Activated naive CD8-positive, alpha-beta T cell treated with anti-CD3 and anti-CD28 coated beads, Interleukin-2, amount 10 ng/mL, durations not matched to agents 7 days and 5 days (primary cell): ENCODE measurements at places on chromosomes 16 and 17.

GRCh38 chr16:49855280-49855821, 561 bp downstream of the ZNF423 start:
- peak; percentile 82 for DNase-seq

- DNase-seq = no peak
Observed at GRCh38 chr17:45686250-45686649, 97.9 kb upstream of the CRHR1 start.

DNA sequence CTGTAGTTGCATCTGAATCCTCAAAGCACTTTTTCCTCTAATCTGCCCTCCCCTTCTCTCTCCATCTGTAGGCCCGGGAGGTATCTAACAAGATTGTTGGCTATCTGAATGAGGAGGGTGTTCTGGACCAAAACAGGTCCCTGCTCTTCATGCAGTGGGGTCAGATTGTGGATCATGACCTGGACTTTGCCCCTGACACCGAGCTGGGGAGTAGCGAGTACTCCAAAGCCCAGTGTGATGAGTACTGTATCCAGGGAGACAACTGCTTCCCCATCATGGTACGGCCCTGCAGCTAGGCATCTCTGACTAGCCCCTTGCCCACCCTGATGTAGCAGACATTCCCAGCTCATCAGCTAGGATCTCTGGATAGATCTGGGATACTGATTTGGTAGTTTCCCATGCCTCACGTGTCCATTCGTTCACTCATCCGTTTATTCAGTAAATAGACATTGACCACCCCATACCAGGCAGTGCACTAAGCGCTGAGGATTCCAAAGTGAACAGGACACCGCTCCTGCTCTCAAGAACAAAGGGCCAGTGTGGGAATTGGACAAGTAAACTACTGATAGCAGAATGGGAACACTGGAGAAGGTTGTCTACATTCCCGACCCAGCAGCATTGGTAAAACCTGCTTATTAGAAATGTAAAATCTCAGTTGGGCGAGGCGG, 12.1 kb downstream of the LPO start:
- DNase-seq = no peak

DNA sequence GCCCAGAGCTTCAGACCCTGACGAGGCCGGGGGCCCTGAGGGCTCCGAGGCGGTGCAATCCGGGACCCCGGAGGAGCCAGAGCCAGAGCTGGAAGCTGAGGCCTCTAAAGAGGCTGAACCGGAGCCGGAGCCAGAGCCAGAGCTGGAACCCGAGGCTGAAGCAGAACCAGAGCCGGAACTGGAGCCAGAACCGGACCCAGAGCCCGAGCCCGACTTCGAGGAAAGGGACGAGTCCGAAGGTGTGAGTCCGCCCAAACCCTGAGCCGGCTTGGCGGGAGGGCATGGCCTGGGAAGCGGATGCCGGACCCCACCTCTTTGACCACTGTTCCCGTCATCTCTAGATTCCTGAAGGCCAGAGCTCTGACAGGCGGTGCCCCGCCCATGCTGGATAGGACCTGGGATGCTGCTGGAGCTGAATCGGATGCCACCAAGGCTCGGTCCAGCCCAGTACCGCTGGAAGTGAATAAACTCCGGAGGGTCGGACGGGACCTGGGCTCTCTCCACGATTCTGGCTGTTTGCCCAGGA, 4.4 kb downstream of the NOL3 start:
- DNase-seq = no peak

DNA sequence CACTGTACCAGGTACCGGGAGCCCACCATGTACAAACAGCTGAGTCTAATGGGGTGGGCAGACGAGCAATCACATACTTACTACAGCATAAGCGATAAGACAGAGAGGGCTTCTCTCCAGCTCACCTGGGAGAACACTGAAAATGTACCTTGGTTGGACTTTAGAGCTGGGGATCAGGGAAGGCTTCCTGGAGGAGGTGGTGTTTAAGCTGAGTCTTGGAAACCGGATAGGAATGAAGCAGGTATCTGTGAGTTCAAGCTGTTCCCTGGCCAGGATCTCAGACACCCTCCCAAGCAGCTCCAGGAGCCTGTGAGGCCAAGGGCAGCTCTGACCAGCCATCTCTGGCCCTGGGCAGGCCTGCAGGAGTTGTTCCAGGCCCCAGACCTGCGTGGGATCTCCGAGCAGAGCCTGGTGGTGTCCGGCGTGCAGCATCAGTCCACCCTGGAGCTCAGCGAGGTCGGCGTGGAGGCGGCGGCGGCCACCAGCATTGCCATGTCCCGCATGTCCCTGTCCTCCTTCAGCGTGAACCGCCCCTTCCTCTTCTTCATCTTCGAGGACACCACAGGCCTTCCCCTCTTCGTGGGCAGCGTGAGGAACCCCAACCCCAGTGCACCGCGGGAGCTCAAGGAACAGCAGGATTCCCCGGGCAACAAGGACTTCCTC, 8.0 kb upstream of the SERPINF1 start:
- DNase-seq = no peak

DNA sequence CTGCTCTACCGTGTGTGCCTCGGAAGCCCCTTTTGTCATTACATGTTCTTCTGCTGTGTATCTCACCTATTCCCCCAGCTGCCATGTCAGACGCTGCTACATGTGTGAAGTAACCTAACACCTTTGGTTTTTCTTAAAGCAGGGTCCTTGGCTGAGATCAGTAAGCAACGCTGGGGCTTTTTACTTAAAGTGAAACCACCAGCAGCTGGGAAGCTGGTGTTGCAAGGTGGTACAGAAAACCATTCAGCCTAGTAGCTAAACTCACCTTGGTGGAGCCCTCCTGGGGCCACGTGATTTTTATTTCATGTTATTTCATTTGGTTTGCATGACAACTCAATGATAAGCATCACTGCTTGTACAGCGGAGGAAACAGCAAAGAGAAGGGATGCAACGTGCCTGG, 62.6 kb downstream of the PLCG2 start:
- no peak for DNase-seq

- DNase-seq = no peak
Observed at GRCh38 chr16:82379551-82379950, 209.5 kb upstream of the MPHOSPH6 start.

- DNase-seq = no peak
Observed at GRCh38 chr17:67573987-67574657, 143.6 kb upstream of the NOL11 start.

DNA sequence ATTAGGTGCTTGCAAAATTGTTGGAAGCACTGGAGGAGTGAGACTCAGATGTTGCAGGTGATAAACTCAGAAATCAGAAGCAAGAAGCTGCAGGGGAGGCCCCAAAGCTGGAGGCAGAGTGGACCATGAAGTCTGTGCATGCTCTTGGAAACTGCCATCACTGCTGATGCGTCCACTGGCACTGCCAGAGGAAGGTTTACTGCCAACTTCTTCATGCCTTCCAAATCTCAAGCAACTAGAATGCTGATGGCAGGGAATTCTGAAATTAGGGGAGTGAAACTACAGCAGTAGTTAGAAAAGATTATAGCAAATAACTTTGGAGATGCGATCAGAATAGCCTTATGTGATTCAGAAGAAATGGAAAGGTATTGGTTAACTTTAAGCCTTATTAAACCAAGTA, 277.1 kb upstream of the SDK2 start:
- no peak for DNase-seq

DNA sequence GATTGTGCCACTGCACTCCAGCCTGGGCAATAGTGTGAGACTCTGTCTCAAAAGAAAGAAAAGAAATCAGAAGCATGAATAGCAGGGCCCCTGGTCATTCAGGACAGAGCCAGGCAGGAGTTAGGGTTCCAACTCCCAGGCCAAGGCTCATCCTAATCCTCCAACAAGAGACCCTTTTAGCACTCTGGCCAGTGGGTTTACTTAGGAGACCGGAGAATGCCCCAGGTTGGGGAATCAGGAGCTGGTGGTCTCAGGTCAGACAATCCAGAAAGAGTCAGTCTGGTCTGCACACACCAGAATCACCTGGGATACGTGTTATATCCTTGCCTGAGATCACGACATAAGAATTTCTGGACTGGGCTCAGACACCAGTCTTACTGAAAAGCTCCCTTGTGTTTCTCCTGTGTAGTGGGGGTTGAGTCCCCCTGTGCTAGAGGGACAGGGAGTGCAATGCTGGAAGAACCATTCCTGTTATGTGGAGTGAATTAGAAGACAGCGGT, 48.7 kb downstream of the CCDC42 start:
- DNase-seq = no peak

GRCh38 chr16:66169817-66170216, 196.7 kb upstream of the CDH5 start:
- no peak for DNase-seq

DNA sequence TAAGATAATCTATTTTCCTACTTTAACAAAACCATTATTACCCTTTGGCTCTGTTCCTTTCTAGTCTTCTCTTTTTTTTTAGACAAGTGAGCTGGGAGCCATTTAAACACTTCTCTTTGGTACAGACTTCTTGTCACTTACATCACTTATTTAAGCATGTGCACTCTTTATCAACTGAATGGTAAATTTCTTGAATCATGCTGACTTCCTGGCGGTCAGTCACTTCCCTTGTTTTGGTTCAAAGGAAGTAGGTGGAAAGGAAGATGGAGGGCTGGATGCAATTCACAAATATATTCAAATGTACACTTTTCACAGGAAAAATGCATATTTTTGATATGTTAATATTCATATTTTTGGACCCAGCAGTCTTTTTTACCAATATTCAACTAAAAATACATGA, 97.1 kb downstream of the ITFG1 start:
- no peak for DNase-seq

DNA sequence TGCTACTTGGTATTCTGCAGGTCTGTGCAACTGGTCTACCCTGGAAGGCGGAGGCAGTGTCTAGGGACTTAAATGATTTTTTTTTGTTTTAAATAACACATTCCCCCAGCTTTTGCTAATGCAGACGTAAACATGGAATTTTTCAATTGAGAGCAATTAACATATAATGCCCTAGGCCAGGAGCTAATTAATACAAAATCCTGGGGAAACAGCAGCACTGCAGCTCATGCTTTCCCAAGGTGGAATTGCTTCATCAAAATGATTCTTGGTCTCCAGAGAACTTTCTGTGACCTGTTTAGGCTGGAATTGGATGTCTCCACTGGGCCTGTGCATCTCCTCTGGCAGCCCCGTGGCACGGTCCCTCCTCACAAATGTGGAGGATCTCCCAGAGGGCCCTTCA, 50.6 kb downstream of the SHISA9 start:
- DNase-seq = no peak

- DNase-seq = no peak
Observed at GRCh38 chr16:57843400-57843799, 41.1 kb upstream of the KIFC3 start.

- no peak for DNase-seq
Observed at GRCh38 chr17:41505007-41505808, at the start of gene KRT13. Gene KRT13, minus strand, starts transcription at chr17:41505612. Its CDS starts 62 bp downstream, at chr17:41505550.

GRCh38 chr16:81661082-81661481, 118.0 kb upstream of the PLCG2 start:
- no peak for DNase-seq

DNA sequence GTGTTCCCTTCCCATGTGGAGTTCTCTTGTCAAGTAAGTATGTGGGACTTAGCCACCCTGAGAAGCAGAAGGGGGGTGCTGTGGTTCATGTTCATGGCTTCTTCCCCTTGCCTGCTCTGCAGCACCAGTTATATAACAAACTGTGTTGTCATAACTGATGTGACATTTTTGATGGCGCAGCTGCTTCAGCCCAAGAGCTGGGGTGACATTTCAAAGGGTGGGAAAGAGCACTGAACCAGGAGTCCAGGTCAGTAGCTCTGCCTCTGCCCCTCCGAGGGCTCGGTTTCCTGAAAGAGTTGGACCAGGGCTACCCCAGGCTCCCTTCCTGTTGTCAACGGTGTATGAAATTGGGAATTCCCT, 7.4 kb downstream of the GNAO1 start:
- no peak for DNase-seq

GRCh38 chr16:88577166-88577565, 7.0 kb downstream of the ZC3H18 start:
- no peak for DNase-seq

GRCh38 chr17:39175695-39176093, 9.7 kb upstream of the ARL5C start:
- DNase-seq = no peak

GRCh38 chr17:57289613-57290012, 33.3 kb downstream of the MSI2 start:
- no peak for DNase-seq
